ENCODE measurements at places on chromosomes 3 and 15.

DNA sequence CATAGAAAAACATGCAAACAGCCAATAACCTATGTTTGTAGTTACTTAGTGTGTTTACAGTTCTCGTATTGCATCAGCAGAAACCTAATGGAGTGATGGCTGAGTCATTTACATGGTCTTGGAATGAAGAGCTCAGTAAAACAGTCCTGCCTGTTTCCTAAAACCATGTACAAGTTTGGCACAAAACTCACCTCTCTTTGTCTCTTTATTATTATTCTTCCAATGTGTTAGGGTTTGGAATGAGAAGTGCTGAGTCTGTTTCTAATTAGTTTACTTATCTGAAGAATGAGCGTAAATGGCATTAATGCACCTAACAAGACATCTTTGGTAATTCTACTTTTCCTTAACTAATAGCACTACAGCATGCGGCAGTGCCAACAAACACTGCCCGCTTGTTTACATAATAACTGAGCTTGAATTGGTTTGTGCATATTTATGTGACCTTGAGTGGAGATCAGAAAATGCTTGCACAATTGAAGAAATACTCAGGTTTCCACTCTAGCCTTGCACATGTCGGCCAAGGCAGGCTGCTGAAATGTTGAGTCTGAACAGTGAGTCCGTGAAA, 385.4 kb upstream of the SEMA6D start:
- no peak for ATAC-seq

DNA sequence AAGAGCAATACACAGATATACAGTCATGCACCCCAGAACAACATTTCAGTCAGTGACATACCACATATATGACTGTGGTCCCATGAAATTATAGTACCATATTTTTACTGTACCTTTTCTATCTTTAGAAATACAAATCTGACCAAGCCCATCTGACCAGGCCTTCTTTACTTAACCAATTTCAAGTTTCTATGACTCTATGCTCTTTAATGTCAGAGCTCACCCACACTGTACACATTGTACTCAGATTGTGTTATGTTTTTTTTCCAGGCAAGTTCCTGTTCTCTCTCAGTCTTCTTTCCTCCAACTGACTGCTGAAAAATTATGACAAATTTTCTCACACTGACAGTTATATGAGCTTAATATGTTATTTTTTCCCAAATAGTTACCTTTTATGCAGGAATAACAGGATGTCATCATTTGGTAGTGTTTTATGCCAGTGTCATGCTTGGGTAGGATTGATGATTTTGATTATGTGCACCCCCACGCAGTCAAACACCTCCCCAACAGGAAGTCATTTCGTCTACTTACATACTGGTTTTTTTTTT, 8.0 kb upstream of the CBLB start:
- peak; percentile 31 for ATAC-seq

- ATAC-seq = no peak
Measured at GRCh38 chr3:16944356-16944755, 59.6 kb downstream of the PLCL2 start.

DNA sequence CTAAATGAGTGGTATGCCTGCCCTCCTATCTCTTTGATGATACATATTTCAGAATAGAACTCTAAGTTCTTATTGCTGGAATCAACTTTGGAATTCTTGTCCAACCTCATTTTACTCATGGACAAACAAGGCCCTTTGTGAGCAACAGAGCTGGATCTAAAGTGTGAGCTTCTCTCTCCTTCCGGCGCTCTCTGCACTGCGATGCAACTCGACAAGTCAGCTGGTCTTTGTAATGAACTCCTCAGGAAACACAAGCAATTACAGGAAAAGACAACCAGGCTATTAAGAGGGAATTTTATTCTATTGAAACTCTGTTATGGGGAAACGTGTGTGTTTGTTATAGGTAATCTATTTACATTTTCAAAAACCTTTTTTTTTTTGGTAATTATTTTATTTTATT, 20.3 kb upstream of the NRROS start:
- ATAC-seq = no peak

GRCh38 chr3:123708531-123708930, 123.7 kb upstream of the HACD2 start:
- ATAC-seq = no peak
